ENCODE measurements at places on chromosomes 1 and 21. TPM values are rescaled to one million over a fixed set of nuclear protein-coding genes. Genes with fewer than 3 reads are reported as not detected.
A peak's percentile ranks its signal among the peaks of the same experiment; 100 is the strongest.

Gene HRNR
- not detected for total RNA-seq

GRCh38 chr21:19124691-19125090 lies 721.1 kb upstream of the TMPRSS15 start:
- H3K27ac ChIP-seq: no peak overlapping the region
- H3K4me3 ChIP-seq: no peak overlapping the region
- H3K27me3 ChIP-seq: no peaks in the 10 kb centered on the region

Gene DNAJC28
- 0.40 TPM for total RNA-seq

- no peak for DNase-seq
- H3K27ac ChIP-seq: peak overlapping the region; percentile 56
- no peaks in the 10 kb centered on the region for H3K36me3 ChIP-seq
- H3K4me1 ChIP-seq: no peaks in the 10 kb centered on the region
- peaks cover 4% of the 10 kb centered on the region for H3K27me3 ChIP-seq
Observed at GRCh38 chr1:13487143-13487868, 26.5 kb downstream of the LRRC38 start.

DNA sequence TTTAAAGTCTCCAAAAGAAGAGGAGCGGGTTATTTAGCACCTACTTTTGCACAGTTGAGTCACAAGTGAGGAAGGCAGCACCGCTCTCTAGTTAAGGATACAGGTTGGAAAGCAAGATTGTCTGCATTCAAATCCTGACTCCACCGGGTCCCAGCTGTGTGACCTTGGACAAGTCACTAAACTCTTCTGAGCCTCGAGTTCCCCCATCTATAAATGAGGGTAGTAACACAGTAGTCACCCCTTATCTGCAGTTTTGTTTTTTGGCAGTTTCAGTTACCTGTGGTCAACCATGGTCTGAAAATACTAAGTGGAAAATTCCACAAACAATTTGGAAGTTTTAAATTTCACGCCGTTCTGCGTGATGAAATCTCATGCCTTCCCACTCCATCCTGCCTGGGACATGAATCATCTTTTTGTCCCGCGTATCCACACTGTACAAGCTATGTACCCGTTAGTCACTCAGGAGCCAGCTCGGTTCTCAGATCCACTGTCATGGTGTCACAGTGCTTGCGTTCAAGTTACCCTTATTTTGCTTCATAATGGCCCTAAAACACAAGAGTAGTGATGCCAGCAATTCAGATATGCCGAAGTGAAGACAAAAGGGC lies 49.4 kb downstream of the CAPZB start:
- no peak overlapping the region for H3K4me3 ChIP-seq
- no peak for DNase-seq
- no peaks in the 10 kb centered on the region for H3K27me3 ChIP-seq
- peaks cover 77% of the 10 kb centered on the region for H3K4me1 ChIP-seq
- H3K36me3 ChIP-seq: peaks cover 43% of the 10 kb centered on the region

DNA sequence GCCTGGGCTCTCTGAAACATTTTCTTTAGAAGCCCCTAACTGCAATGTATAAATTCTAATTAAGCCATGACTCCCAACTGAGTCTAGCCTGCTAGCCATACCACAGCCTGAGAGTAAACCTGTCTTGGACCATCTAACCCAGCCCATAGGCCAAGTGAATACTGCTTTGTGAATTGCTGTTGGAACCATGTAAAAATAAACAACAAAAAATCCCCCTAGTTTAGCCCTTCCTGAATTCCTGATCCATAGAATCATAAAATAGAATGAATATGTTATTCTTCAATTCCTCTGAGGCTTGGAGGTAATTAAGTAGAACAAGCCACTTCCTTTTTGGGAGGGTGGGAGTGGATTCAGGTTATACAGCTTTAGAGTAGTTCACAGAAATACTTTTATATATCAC lies 1496.4 kb downstream of the MRPL39 start:
- H3K27ac ChIP-seq: no peak overlapping the region
- no peaks in the 10 kb centered on the region for H3K36me3 ChIP-seq
- H3K4me3 ChIP-seq: no peak overlapping the region
- no peaks in the 10 kb centered on the region for H3K4me1 ChIP-seq
- no peaks in the 10 kb centered on the region for H3K27me3 ChIP-seq

DNA sequence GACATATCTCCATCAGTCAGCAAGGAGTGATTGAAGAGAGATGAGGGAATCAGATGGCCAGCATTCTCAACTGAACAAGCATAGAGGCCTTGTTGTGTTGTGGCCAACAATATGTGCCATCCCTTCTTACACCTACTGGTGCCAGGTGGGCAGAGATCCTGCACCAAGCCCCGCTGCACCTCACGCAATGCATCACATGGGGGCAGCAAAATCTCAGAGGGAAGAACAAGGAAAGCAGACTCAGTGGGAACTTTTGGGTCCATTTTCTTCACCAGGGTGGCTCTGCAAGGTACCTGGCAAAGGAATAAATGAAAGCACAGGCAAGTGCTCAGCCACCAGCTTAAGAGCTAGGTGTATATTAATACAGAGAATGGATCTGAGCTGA lies 33.2 kb downstream of the HSD3B2 start:
- H3K4me1 ChIP-seq: no peaks in the 10 kb centered on the region
- no peak overlapping the region for H3K27ac ChIP-seq
- H3K36me3 ChIP-seq: no peaks in the 10 kb centered on the region
- no peak for DNase-seq
- H3K4me3 ChIP-seq: no peak overlapping the region

Gene SLC2A5
- total RNA-seq: not detected

Gene NCMAP
- total RNA-seq: not detected

DNA sequence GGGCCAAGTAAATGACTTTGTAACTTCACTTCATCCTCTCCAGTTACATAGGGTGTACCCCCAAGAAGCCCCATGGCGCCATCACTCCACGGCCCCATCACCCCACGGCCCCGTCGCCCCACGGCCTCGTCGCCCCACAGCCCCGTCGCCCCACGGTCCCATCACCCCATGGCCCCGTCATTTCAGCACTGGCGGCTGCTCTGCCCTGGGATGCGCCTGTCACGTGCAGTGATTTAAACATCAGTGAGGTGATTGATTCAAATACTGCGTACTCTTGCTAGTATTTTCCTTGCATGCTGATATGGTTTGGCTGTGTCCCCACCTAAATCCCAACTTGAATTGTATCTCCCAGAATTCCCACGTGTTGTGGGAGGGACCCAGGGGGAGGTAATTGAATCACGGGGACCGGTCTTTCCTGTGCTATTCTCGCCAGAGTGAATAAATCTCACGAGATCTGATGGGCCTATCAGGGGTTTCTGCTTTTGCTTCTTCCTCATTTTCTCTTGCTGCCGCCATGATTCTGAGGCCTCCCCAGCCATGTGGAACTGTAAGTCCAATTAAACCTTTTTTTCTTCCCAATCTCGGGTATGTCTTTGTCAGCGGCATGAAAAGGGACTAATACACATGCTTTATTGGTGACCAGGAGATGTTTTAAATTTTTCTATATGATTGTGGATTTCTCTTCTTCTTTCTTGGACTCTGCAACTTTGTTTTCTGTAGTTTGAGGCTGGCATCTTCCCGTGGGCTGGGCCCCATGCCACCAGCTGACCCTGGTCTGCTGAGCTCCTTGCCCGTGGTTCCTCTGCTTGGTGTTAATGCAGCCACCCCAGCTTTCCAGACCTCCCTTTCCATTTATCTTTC lies 50.1 kb upstream of the PCBP3 start:
- H3K4me1 ChIP-seq: peaks cover 11% of the 10 kb centered on the region
- H3K36me3 ChIP-seq: no peaks in the 10 kb centered on the region
- no peak overlapping the region for H3K4me3 ChIP-seq
- no peak for DNase-seq

GRCh38 chr1:8937701-8938100 lies 8.0 kb upstream of the CA6 start:
- no peak overlapping the region for H3K4me3 ChIP-seq
- peaks cover 16% of the 10 kb centered on the region for H3K36me3 ChIP-seq
- H3K4me1 ChIP-seq: peaks cover 50% of the 10 kb centered on the region
- no peaks in the 10 kb centered on the region for H3K27me3 ChIP-seq
- H3K27ac ChIP-seq: peak overlapping the region; percentile 79
- no peak for DNase-seq

DNA sequence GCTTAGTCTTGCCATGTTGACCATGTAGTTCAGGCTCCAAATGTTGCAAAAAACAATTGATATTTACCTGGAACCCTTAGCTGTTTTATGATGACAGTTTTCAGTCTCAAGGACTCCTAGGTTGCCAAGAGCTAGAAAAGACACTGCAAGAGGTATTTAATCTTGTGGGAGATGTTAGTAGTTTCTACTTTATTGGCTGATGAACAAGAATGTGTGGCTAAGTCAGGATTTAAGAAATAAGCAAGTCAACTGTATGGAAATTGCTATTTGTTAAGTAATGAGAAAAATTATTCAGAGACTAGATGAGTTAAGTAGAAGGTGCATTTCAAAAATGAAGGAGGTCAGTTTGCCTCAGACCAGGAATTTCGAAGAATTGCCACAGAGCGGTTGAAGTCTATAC lies 639.7 kb upstream of the USP24 start:
- no peak overlapping the region for H3K4me3 ChIP-seq
- DNase-seq: no peak
- no peaks in the 10 kb centered on the region for H3K36me3 ChIP-seq
- H3K4me1 ChIP-seq: no peaks in the 10 kb centered on the region
- H3K27ac ChIP-seq: no peak overlapping the region

DNA sequence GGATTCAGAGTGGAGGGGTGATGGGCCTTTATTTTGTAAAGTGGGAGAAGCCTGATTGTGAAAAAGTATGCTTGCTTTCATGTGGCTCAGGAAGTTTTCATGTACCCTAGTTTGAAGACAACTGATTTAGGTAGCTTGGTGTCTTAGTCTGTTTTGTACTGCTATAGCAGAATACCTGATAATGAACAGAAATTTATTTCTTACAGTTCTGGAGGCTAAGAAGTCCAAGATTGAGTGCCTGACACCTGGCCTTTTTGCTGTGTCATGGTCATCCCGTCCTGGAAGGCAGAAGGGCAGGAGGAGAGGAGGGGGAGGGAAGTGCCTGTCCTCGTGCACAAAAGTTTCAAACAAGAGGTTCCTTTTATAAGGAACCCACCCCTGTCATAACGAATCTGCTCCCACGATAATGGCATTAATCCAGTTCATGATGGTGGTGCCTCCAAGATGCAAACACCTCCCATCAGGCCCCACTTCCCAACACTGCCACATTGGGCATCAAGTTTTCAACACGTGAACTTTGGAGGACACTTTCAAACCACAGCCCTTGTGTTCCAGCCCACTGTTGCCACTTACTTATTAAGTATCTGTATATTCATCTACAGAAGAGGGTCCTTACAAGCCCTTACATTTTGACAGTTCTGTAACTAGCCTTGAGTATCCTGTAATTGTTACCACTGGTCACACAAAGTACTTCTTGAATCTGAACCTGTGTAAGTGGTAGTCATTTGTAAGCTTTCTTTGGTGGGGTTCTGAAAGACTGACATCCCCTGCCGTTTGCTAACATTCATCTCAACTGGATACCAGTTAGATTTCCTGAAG lies 9.5 kb downstream of the UCK2 start:
- H3K27ac ChIP-seq: no peak overlapping the region
- DNase-seq: no peak
- peaks cover 36% of the 10 kb centered on the region for H3K4me1 ChIP-seq
- H3K36me3 ChIP-seq: peaks cover 7% of the 10 kb centered on the region
- no peaks in the 10 kb centered on the region for H3K27me3 ChIP-seq

DNA sequence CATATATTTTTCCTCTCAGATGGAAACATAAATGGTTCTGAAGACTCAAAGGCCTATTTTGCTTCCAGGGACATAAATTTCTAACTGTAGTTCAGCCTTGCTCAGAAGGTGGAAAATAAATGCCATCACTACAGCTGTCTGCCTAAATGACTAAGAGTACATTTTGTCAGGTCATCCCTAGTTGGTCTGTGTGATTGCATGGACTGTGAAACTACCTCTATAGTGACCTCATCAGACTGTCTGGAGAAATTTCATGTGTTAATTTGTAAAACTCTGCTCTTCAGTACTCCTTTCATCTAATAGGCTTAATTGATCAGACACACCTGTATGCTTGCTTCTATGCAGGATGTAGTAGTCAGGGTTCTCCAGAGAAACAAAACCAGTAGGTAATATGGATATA lies 886.9 kb downstream of the AMY1C start:
- H3K27me3 ChIP-seq: no peaks in the 10 kb centered on the region
- no peaks in the 10 kb centered on the region for H3K4me1 ChIP-seq

GRCh38 chr1:167611983-167612382 lies 18.0 kb upstream of the RCSD1 start:
- no peak overlapping the region for H3K4me3 ChIP-seq
- DNase-seq: no peak
- peaks cover 40% of the 10 kb centered on the region for H3K36me3 ChIP-seq
- peaks cover 17% of the 10 kb centered on the region for H3K4me1 ChIP-seq
- peaks cover 3% of the 10 kb centered on the region for H3K27me3 ChIP-seq

DNA sequence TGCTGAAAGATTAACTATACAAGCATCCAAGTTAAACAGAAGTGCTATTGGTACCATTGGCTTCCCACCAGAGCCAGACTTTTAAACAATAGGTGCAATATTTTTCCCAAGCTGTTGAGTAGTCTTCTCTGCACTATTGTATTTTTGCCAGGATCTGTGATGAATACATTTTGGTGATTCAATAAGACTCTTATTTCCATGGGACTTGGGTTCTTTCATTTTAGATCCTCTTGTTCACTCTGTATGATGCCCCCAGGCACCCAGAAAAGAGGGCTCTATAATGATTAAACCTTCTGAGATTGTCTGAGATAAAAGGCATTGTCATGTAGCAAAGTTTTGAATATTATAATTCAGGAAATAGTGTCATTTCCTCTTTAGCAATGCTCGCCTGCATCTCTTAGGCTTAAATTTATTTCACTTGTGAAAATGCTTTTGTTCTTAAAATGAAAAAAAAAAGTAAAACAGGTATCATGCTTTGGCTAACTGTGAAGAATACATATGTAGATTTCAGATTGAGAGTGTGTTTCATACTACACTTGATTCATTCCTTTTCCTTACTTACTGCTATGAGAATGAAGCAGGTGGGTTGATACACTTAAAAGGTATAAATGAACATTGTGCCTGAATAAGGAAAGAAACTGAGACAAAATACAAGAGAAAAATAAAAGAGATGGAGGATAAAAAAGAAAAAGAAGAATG lies 275.0 kb downstream of the HMCN1 start:
- no peaks in the 10 kb centered on the region for H3K27me3 ChIP-seq
- no peak overlapping the region for H3K4me3 ChIP-seq
- peak overlapping the region; percentile 0 for H3K27ac ChIP-seq
- no peak for DNase-seq

Gene CYP4A22
- total RNA-seq: not detected

- peak overlapping the region; percentile 98 for H3K27ac ChIP-seq
- H3K4me3 ChIP-seq: peak overlapping the region; percentile 97
- H3K36me3 ChIP-seq: peaks cover 11% of the 10 kb centered on the region
- peaks cover 27% of the 10 kb centered on the region for H3K4me1 ChIP-seq
- DNase-seq: no peak
Observed at GRCh38 chr1:74199504-74199903, 1.5 kb downstream of the FPGT start.
